ENCODE measurements at places on chromosomes 11 and 22.
A peak's percentile ranks its signal among the peaks of the same experiment; 100 is the strongest.

DNA sequence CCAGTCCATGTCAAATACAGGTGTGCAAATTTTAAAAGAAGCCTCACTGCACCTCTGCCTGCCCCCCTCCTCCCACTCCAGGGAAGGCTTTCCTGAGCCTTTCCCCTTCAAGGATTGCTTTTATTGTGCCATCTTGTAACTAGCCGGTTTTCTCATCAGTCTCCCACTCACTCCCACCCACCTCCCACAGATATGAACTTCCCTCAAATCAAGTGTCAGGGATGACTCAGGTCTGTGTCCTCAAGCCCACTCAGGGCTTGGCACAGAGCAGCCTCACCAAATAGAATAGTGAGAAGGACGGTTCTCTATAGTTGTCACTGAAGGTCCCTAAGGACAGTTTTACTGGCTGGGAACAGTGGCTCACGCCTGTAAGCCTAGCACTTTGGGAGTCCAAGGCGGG, 43.0 kb downstream of the THAP12 start:
- DNase-seq, result no peak

DNA sequence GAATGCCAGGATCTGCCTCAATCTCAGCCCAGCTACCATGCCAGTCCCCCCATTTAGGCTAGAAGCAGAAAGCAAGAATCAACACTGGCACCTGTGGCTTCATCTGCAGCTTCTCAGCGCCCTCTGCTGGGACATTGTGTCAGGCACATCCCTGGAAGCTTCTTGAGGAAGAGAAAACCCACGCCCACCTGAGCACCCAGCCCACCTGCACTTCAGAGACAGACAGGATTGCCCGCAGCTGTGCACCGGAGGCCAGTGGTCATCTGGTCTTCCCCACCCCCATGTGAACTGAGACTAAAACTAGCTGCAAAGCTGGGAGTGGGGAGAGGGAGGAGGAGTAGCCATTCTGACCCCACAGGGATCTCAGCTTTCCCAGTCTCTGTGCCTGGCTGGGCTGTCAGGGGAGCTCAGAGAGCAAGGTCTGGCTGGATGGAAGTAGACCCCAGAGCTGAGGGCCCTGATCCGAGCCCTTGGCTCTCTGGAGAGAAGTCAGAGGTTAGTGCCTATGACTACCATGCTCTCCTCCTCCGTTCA, 66.8 kb downstream of the FEZ1 start:
- peak; percentile 14 for DNase-seq

DNA sequence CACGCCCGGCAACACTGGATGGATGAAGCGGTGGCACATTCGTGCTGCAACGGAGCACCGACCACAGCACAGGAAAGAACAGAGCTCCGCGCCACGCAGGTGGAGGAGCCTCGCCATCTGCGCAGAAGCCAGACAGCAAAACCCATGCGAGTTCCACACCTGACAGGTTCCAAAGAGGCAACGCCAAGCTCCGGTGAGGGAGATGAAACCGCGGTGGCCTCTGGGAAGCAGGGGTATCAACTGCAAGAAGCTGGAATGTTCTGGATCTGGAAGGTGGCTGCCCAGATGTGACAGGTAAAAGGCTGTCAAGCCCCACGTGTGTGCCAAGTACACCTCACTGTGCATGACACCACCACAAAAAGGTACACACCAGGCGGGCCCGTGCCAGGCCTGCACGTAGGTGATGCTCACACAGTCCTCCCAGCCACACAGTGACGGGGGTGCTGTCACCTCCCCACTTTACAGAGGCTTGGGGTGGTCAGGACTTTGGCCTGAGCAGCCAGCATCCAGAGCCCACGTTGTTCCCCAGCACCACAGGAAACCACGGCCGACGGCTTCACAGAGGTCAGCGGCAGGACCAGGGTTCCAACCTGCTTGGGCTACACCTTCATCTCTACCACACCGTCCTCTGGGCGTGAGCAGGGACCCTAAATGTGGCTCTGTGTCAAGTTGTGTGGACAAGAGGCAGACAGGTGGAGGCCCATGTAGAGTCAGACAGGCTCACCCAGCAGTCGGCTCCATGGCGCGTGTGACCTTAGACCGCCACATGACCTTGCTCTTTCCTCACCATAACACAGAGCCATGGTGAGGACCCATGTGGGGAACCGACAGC, 19.7 kb upstream of the EFCAB6 start:
- no peak for DNase-seq

GRCh38 chr22:30744224-30744623, 49.5 kb downstream of the OSBP2 start:
- DNase-seq, result no peak

DNA sequence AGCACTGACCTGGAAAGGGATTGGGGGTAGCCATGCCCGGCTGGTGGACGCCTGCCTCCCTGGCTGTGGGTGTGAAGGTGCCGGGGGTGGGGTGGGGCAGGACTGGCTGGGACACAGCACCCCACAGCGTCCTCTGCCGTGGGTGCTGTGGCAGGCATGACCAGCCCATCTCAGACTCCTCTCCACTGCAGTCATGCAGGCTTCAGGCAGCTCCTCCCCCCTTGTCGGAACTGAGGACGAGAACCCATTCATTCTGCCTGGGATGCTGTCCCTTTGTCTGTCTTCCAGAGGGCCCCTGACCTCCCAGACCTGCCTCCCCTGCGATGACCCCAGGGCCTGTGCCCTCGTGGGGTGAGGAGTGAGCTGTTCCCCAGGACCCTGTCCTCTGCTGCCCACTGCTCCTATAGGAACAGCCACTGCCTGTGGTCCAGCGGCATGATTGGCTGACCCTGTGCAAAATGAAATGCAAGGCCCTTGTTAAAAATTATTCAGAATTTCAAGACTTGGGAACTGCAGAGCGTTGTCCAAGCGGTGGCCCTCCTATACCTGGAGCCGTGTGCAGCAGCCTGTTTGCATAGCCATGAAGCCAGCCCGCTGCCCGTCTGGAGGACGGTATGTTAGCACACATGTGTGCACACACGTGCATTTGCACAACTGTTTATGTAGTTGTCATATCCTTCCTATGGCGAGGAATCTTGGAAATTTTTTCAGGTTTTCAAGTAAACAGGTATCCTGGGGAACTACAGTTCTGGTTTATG, 1122.3 kb downstream of the BRD1 start:
- DNase-seq, result no peak

DNA sequence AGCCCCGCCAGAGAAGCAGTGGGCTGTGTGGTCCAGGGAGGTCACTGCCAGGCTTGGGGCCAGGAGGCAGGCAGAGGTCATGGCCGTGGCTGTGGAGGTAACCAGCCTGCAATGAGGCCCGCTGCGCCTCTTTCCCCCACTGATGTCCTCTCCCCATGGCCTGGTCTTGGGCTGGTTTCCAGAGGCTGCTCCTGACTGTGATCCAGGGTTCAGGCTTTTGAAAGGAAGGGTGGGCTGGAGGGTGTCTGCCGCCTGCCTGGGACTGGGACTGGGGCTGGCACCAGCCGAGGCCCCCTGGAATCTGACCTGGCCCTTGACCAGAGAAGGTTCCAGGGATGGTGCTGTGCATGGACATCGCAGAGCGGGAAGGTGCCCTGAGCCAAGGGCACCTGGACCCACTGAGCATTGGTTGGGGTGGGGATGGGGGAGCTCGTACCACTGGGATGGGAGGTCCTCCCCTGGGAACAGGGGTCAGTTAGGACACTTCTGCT, 59.6 kb upstream of the THY1 start:
- DNase-seq, result no peak

DNA sequence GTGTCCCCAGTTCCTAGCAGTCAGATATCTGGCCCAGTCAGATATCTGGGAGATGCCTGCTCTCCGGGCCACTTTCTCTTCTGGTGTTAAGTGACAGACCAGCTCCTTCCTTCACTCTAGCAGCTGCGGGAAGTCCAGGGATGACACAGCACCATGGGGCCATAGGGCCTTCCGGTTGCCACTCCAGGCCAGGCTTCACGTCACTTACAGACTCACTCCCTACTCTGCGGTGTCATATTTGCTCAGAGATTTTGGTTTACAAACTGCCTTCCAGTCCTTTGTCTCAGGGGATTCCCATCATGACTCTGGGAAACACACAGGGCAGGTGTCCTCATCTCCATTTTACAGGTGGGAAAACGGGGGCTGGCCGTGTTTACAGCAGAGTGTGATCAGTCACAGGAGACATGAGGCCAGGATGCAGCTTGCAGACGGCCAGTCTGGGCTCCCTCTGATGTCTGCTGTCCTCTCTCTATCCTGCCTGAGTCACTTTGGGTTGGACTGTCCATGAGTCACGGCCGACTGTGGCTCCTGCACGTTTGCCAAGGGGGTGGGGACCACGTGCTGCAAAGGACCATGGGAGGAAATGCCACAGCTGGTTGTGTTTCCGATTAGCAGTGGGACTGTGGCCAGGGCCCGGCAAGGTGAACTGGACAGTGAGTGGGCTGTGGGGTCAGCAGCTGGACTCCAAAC, 8.2 kb upstream of the TBC1D22A start:
- no peak for DNase-seq

GRCh38 chr22:41286639-41287091, 678 bp upstream of the RANGAP1 start:
- DNase-seq, result no peak

DNA sequence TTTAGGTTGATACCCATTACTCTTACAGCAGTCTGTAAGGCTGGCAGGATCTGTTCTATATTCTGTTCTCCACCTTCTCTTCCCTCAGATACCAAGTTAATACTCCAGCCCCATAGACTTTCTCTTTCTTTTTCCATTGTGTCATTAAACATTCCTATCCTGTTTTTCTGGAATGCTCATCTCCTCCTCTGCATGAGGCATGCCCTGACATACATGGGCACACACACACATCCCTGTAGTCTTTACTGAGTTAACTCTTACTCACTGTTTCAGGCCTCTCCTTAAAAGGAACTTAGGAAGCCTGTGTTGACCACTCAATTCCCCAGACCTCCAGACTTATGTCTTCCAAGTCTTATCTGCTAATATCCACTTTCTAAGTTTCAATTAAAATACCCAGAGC, 476.8 kb downstream of the METTL15 start:
- DNase-seq, result no peak

GRCh38 chr22:37802310-37803194, 5.2 kb upstream of the GCAT start:
- no peak for DNase-seq

GRCh38 chr22:18121506-18121905, 10.9 kb downstream of the TUBA8 start:
- no peak for DNase-seq

DNA sequence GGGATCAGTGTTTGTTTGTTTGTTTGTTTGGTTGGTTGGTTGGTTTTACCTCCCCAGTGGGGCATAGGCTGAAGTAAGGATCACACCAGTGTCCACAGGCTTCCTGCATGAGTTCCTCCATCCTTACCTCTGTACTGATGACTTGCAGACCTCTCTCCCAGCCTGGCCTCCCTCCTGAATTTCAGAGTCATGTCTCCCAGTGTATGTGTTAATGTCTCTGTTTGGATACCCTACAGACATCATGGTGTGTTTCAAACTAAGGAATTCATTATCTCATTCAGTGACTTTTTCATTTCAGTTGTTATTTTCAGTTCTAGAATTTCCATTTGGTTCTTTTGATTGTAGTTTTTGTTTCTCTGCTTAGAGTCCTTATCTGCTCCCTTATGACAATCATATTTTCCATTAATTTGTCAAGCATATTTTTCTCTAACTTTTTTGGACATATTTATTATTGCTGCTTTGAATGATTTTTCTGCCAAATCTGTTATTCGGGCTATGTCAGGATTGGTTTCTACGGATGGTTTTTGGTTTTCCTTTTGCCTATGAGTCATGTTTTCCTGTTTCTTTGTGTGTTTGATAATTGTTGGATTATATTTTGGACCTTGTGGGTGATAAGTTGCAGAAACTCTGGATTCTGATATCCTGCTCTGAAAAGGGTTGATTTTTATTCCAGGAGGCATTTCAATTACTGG, 23.6 kb downstream of the MYEOV start:
- DNase-seq, result no peak

DNA sequence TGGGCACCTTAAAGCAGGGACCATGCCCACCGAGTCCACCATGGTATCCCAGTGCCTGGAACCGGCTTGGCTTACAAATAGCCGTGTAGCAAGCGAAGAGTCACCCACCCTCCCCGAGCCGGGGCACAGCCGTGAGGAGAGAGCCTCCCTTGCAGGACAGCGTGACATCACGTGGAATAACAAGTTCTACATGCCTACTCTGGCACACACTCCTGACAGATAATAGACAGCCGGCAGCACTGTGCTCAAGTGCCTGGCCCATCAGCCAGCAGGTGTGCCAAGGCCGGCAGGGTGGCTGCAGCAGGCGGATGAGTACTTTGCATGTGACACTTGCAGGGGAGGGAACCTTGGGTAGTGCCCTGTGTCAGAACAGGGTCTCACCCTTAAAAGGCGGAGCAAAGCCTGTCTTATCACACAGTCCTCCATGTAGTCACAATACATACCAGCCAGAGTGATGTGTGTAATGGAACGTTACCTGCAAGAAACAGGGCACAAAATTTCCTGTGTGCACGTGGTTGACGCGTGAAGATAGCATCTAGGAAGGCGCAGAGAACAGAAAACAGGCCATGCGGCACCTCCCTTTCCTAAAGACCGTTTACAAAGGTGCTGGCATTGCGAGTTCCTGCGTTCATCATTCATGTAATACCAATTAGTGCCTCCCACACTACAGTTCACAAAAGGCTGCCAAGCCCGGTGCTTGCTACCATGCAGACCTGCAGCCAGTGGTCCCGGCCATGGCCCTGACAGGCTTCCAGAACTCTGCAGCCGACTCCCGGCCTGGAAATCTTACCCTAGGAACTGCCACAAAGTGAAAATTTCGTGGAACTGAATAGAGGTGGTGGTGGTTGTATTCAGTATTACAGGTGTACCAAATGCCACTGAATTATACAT, 16.4 kb downstream of the TOM1 start:
- no peak for DNase-seq

- no peak for DNase-seq
Observed at GRCh38 chr11:20247591-20248007, 87.3 kb upstream of the DBX1 start.

DNA sequence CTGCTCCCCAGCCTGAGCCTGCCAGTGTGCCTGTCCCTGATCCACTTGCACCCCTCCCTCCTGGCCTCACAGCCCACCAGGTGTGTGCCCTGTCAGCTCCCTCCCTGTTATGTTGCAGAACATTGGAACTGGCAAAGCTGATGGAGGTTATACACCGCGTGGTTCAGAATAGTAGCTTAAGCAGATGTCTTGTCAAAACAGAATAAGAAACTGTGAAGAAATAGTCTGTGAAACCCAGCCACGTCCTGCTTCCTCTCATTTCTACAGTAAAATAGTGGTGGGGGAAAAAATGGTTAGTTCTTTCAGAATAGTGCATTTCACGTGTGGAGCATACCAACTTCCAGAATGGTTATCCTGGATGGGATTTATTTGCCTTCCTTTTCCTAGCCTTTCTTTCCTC, 161.2 kb upstream of the NAV2 start:
- DNase-seq, result no peak

All from T-helper 2 cell (primary cell).